Mucosa of gallbladder (tissue), 1 donor: ENCODE measurements at places on chromosomes 3 and 15.

DNA sequence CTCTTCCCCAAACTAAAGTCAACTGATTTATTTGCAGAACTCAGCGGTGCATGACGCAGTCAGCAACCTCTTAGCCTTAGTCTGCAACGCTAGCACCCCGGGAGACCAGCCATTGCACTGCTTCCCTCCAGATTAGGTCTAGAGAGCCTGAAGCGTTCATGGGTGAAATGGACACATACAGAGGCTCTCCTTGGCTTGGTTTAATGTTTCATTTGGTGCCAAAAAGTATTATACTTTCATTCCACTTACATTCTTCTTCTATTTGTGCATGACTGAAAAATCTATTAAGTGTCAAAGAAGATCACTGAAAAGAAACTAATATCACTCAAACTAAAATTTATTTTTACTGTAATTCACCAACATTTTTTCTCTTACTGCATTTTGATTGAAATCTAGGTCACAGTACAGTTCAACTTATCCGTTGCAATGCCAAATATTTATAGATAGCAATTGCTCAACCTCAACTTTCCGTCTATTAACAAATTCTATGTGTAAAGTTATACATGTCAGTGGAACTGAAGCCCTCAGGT, 116.2 kb downstream of the ROBO1 start:
- DNase-seq: no peak

GRCh38 chr3:87090631-87091030, 99.7 kb upstream of the VGLL3 start:
- no peak for DNase-seq

DNA sequence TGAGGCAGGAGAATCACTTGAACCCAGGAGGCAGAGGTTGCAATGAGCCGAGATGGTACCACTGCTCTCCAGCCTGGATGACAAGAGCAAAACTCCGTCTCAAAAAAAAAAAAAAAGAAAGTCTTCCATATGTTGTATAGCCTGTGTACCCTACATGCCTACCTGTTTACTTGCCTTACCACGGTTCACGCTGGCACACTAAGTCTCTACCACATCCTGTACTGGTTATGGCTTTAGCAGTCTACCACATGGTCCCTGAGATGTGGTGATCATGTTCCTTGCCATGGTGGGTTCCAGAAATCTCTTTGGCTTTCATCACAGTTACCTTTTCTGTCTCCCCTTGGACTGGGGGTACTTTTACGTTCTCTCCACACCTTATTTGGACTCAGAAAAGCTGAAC, 63.8 kb upstream of the TBC1D5 start:
- no peak for DNase-seq

DNA sequence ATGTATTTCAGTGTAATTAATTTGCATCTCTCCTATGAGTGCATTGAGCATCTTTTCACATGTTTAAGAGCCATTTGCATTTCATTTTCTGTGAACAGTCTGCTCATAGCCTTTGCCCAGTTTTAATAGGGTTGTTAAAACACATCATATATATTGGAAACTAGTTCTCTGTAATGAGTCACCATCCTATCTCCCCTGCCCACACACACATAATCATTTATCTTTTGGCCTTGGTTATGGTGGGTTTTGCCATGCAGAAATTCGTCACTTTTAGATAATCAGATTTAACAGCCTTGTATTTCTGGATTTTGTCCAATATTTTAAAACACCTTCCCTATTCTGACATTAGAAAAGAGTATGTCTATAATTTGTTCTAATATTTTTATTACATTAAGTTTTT, 11.9 kb upstream of the CHRM5 start:
- no peak for DNase-seq

DNA sequence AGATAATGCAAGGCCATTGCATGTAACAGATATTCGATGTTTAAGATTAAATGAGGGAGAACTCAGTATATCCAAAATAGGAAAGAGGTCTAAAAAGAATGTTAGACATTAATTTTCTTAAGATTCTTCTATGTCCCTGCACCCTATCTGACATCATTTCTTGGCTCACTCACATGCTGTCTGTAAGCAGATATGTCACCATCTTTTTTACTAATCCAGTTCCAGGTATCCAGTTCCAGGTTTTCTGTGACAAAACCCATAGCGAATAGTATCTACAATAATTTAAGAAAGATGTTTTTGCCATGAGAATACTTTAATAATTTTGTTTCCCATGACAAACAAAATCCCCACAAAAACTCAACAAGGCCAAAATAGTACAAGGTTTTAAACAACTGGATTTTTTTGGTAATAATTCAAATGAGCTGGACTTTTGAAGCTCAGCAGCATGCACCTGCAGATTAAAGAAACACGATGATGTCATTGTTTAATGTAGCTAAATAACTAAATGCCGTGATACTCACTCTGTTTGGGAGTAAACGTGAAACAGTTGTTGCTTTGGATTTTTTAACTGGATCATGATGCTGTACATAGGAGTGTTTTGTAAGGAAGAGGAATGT, 867.6 kb downstream of the EPHA3 start:
- no peak for DNase-seq
